ENCODE measurements at places on chromosomes 2 and 18. TPM values are rescaled to one million over a fixed set of nuclear protein-coding genes. Genes with fewer than 3 reads are reported as not detected.

Gene SLC14A1
- total RNA-seq = 35.1 TPM

Gene ITM2C
- total RNA-seq = 29.3 TPM

GRCh38 chr2:20567159-20567925 lies 83.6 kb downstream of the HS1BP3 start:
- DNase-seq = no peak

Gene PCARE
- total RNA-seq = not detected

GRCh38 chr2:127185093-127185492 lies 35.0 kb downstream of the CYP27C1 start:
- DNase-seq = no peak

- DNase-seq = no peak
Observed at GRCh38 chr2:164620457-164620856, 825 bp downstream of the GRB14 start.

DNA sequence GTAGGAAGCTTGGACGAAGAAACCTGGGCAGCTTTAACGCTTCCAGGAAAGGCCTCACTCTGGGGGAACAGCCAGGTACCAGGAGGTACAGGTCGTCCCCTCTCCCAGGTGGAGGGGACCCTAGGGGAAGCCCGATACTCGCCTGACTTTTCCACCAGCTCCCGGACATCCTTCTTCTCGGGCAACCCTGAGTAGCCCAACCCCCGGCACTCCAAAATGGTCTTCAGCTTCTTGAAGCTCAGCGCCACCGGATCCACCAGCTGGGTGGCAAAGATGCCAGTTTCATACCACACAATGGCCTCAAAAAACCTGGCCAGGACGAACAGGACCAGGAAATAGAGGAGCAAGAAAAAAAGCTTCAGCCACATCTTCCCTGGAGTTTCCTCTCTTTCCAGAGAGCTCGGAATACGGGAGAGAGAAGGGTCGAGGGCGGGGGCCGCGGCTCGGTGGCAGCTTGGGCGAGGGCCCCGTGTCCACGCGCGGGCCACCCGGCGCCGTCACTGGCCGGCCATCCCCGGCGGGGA lies 1.1 kb downstream of the RNF103 start:
- DNase-seq = peak; percentile 3

Gene CRACDL
- total RNA-seq = 0.10 TPM

Gene CDH7
- not detected for total RNA-seq

Gene SERPINB4
- not detected for total RNA-seq

DNA sequence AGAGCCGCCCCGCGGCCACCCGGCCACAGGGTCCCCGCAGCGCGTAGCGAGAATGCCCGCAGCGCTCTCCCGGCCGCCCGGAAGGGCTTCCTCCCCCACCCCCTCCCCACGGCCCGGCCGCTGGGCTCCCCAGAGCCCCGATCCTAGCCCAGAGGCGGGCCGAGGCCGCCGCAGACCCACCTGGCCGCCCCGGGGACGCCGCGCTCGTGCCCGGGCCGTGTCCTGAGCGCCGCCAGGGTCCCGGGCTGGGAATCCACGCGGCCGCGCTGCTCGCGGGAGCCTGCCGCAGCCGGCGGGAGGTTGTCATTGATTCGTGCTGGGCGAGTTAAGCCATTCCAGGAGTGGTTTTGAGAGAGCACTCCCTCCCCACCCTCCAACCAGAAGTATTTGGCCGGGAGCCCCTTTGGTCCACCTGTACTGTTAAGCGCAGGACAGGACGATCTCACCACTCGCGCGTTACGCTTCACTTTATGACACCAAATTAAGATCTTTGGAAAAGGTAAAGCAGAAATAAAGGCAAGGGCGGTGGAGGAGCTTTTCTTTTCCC lies 206.4 kb upstream of the SMAD2 start:
- DNase-seq = no peak

GRCh38 chr2:23578964-23579671 lies 194.1 kb downstream of the KLHL29 start:
- DNase-seq = no peak

Gene TLX2
- not detected for total RNA-seq

Gene STEAP3
- total RNA-seq = not detected

- no peak for DNase-seq
Observed at GRCh38 chr2:37911296-37911873, 13.7 kb upstream of the RMDN2 start.

Gene CROCC2
- total RNA-seq = not detected

GRCh38 chr2:18436503-18437005 lies 123.9 kb downstream of the RDH14 start:
- DNase-seq = no peak

GRCh38 chr2:9895669-9896590 lies 52.7 kb downstream of the TAF1B start:
- DNase-seq = no peak

Gene FBLN7
- 19.3 TPM for total RNA-seq

Gene TMEM127
- 54.3 TPM for total RNA-seq

Gene ALPP
- not detected for total RNA-seq

DNA sequence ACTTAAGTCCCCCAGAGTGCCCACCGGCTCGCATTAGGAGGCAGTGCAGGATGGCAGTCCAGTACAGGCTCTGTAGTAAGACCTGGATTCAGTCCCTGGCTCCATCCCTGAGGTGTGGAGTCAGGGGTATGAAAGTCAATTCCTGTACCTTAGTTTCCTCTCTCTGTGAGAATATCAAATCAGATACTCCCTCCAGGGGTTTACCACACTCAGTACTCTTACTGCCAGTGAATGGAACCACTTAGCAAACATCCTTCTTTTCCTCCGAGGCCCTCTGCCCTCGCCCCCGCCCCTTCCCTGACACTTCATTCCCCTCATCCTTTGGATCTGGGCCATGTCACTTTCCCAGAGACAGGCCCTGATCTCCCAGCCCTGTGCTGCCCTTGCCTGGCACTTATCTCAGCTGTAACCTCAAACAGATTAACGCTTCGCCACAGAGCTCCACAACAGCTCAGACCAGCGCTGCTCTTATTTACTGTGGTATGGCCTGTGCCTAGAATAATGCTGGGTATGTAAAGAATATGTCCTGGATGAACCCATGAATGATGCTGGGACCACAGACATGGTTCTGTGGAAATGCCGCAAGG lies 159.0 kb upstream of the TMEM200C start:
- no peak for DNase-seq

Gene IL1RN
- not detected for total RNA-seq

Gene CFAP210
- total RNA-seq = not detected

- DNase-seq = no peak
Observed at GRCh38 chr2:218270721-218271486, 585 bp downstream of the PNKD start.

GRCh38 chr2:168159754-168160585 lies 87.4 kb downstream of the STK39 start:
- no peak for DNase-seq

Gene RAX
- not detected for total RNA-seq

GRCh38 chr2:141806090-141806489 lies 324.7 kb downstream of the LRP1B start:
- no peak for DNase-seq

DNA sequence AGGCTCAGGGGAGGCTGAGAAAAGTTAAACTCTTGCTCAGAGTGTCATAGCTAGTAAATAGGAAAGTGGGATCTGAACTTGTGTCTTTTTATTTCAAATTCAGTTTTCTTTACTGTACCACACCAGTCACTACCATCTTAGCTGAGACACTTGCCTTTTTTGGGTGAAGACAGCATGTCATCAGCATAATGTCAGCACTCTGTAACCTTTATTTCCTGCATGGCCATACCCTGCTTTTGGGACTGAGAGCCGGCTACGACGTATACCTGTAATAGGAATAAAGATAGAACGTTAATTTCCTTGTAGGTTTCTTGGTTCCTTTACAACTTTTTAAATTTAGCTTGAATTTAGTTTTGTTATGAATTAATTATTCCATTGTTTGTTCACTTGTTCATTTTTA lies 202.8 kb downstream of the BABAM2 start:
- DNase-seq = no peak

Gene PLCL1
- total RNA-seq = 37.8 TPM

DNA sequence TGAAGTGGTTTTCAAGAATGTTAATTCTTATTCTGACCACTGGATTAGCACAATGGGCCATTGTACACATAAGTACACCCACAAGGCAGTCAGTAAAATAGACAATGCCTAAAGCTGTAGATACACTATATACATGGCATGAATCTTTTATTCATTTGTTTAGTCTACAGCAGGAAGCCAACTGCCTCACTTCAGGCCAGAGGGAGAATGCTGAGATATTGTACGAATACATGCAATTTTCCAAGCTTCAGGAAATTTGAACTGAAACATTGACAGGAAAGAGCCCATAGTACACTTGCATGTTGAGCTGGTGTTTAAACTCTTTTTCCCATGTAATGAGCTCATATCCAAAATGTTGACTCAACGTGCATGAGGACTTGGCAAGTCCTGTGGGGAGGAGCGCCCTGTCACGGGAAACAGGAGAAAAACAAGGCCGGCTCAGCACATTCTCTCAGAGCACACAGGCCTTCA lies 111.6 kb upstream of the CYP1B1 start:
- no peak for DNase-seq

DNA sequence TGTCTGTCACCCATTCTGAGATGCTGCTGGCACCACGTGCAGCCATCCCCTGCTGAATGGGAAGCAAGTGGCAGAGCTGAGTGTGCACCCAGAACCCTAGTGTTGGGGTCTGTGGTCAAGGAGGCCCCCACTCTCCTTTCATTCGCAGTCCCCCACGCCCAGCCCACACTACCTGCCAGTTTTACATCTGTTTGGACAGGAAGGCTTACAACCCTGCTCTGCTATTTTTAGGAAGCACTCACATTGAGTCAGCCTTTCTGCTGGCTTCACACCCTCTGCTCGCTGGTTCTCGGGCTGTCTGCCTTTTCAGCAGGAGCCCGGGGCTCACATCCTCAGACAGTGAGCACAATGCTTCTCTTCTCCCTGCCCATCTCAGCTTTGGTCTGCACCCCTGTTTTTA lies 10.7 kb upstream of the ADCY3 start:
- DNase-seq = no peak

GRCh38 chr2:50865235-50865634 lies 166.7 kb downstream of the NRXN1 start:
- no peak for DNase-seq

GRCh38 chr2:105487142-105488069 lies 88.6 kb upstream of the FHL2 start:
- no peak for DNase-seq

GRCh38 chr2:160156665-160157064 lies 43.4 kb downstream of the ITGB6 start:
- no peak for DNase-seq

GRCh38 chr2:69501301-69501700 lies 64.1 kb upstream of the NFU1 start:
- no peak for DNase-seq

DNA sequence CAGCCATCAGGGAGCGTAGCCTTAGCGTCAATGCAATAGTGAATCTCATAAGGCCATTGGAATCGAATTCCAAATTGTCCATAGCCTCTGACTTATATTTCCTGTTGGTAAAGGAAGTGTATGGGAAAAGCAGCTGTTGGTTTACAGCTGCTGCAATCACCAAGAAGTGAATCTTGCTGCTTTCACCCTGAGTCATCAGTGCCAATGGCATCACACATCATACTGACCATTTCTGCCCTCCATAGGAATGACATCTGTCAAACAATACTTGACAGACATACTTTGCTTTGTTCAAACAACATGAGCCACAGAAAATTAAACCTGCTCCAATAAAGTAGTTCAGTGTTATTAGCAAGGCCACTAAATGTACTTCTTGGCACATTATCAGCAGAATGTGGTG lies 111.2 kb upstream of the KLHL29 start:
- DNase-seq = no peak

- peak; percentile 32 for DNase-seq
Observed at GRCh38 chr18:2337552-2338141, 233.7 kb downstream of the METTL4 start.

GRCh38 chr2:41084321-41084720 lies 632.4 kb upstream of the SLC8A1 start:
- no peak for DNase-seq

Gene RAD51AP2
- total RNA-seq = not detected

- DNase-seq = no peak
Observed at GRCh38 chr2:78077633-78078032, 555.5 kb upstream of the LRRTM4 start.

DNA sequence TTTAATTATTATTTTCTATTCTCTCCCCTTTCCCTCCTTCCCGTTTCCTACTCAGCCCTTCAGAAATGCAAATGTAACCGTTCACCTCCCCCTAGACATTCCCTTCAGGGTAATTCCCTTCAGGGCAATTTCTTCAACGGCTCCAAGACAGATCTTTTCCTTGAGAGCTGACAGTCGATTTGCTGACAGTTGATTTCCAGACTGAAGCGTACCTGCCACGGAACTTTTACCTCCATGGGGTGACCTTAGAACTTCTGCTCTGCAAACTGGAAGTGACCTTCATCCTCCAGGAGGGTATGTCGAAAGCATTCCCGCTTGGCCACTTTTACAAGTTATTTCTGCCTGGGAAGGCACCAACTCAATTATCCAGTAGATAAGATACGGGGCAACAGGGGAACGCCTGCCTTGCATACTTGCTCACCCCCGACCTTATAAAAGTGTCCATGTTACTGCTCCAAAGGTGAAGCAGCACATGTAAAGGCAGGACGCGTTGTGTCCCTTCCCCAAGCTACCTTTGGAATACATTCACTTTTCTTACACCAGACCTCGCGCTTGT lies 18.5 kb downstream of the B3GNT7 start:
- no peak for DNase-seq

DNA sequence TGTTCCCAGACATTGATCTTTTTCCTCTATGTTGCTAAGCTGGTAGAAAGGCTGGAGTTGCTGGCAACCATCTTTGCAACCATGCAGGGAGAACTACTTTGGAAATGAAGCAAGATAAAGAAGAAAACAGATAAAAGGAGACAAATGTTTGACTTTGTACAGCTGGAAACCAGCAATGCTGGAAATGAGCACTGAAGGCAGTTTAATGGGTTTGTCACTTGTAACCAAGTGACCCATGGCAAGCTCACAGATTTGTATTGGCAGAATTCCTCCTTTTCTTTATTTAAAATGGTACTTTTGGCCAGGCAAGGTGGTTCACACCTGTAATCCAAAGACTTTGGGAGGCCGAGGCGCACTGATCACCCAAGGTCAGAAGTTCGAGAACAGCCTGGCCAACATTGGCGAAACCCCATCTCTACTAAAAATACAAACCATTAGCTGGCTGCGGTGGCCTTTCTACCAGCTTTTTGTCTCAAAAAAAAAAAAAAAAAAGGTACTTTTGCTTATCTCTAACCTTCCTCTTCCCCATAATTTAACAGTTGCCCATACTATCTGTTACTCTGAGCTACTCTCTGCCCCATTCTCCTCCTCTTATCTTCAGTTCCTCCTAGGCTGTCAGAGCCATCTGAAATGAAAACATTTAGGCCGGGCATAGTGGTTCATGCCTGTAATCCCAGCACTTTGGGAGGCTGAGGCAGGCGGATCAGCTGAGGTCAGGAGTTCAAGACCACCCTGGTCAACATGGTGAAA lies 2.0 kb upstream of the BOLA3 start:
- DNase-seq = no peak

Gene RBM44
- total RNA-seq = 4.5 TPM

All from CD4-positive, CD25-positive, alpha-beta regulatory T cell (primary cell).